ENCODE measurements at places on chromosomes 6 and 20.

GRCh38 chr6:167782698-167783517 is 43.8 kb upstream of the AFDN start:
- DNase-seq, result no peak

DNA sequence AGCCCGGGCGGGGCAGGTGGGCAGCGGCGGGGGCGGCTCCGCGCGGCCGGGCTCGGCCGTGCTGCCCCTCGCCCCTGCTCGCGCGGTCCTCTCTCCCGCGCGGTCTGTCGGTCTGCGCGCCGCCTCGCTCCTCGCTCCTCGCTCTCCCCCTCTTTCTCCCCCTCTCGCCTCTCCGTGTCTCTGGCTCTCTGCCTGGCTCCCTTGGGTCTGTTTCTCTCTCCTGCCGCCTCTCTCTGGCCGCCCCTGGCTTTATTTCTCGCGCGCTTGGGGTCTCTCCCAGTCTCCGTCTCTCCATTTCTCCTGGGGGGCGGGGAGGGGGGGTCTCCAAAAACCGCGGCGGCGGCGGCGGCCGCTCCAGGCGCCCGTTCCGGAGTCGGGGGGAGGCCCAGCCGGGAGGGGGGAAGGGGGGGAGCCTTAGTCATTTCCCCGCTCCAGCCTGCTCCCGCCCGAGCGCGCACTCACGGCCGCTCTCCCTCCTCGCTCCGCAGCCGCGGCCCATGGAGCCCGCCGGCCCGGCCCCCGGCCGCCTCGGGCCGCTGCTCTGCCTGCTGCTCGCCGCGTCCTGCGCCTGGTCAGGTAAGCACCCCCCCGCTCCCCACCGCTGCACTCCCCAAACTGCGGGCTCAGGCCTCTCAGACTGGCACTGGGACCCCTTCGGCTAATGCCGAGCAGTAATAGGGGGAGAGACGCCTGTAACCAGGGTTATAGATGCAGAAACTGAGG is at the start of gene SIRPA:
Gene SIRPA, plus strand, starts transcription at position 457 of the 723 bp plus-strand sequence. Its CDS starts 41 bp downstream, at position 498.
- DNase-seq, result no peak

DNA sequence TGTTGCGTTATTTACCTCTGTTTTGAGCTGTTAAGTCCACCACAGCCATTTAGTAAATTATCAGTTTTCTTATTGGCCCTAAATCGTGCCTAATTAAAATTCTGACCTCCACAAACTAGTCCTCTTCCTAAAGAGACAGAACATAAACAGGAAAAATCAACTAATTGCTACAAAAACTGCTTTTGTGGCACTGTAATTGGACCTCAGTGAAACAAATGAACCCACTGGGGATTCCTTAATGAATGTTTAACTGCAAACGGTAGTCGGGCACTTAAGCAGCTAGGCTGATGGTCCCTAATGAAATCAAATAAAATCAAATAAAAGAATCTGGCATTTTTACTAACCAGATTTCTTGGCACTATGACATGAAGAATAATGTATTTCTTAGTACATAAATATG is 513.4 kb upstream of the SLC35B3 start:
- DNase-seq, result no peak

- no peak for DNase-seq
These were observed 36.8 kb downstream of the PMEPA1 start for GRCh38 chr20:57672953-57673575.
